ENCODE measurements at places on chromosomes 13 and 19. TPM values are rescaled to one million over a fixed set of nuclear protein-coding genes. Genes with fewer than 3 reads are reported as not detected.

Gene MEIOSIN
- not detected for total RNA-seq

Gene PGLYRP1
- total RNA-seq, result not detected

Gene PSG5
- total RNA-seq, result 27.5 TPM

Gene BRME1
- 0.46 TPM for total RNA-seq

Gene ADPRHL1
- 1.5 TPM for total RNA-seq

Gene ZNF793
- total RNA-seq, result 3.3 TPM

Gene AMER2
- not detected for total RNA-seq

GRCh38 chr19:30393046-30393445, 20.9 kb downstream of the ZNF536 start:
- DNase-seq, result no peak
- H3K4me1 ChIP-seq, result no peaks in the 10 kb centered on the region
- H3K27me3 ChIP-seq, result no peaks in the 10 kb centered on the region
- H3K4me3 ChIP-seq, result no peak overlapping the region
- H3K27ac ChIP-seq, result no peak overlapping the region

- peak within 1 kb of the TSS; percentile 98 for H3K4me3 ChIP-seq
- peaks cover 12% of the 10 kb centered on the region for H3K36me3 ChIP-seq
- peaks cover 17% of the 10 kb centered on the region for H3K4me1 ChIP-seq
- peaks cover 1% of the 10 kb centered on the region for H3K27me3 ChIP-seq
- DNase-seq, result no peak
- peak within 1 kb of the TSS; percentile 71 for H3K27ac ChIP-seq
These were observed at the start of gene MYPOP for GRCh38 chr19:45901912-45902650. TSS of gene MYPOP (minus strand) at chr19:45902613. CDS start at chr19:45901773, 840 bp downstream.

GRCh38 chr19:49557641-49558325, 22.6 kb downstream of the NOSIP start:
- H3K27ac ChIP-seq, result no peak overlapping the region
- H3K4me3 ChIP-seq, result no peak overlapping the region
- no peak for DNase-seq
- peaks cover 17% of the 10 kb centered on the region for H3K4me1 ChIP-seq
- H3K36me3 ChIP-seq, result peaks cover 18% of the 10 kb centered on the region
- H3K27me3 ChIP-seq, result peaks cover 3% of the 10 kb centered on the region

DNA sequence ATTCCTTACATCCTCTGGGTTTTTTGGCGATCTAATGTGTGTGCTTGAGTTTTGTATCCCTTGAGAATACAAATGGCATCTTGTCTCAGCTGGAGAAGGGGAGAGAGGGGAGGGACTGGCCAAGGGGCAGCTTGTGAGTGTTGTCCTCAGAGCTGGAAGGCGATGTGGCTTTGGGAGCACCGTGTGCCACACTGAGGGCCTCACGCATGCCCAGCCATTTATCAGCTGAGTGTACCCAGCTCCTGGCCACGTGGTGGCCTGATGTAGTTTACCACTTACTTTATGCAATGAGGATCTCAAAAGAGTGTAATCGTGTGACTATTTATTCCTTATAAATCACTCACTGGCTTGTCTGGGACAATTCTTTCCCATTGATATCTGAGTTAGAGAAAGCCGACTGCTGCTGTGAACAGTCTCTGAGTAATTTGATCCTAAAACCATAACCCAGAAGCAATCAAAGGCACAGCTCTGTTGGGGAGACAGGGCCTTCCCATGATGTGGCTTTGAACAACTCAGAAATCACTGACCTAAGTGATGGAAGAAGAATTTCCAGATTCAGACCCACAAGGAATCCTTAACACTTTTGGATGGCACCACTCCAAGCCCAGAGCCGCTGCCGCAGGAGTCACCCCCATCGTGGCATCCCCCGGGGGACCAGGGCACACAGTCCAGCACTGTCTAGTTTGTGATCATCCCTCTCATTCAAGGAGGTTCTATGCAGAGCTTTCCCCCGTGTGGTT, 53.9 kb upstream of the MTIF3 start:
- H3K4me3 ChIP-seq, result no peak overlapping the region
- H3K36me3 ChIP-seq, result no peaks in the 10 kb centered on the region
- H3K4me1 ChIP-seq, result no peaks in the 10 kb centered on the region
- no peak overlapping the region for H3K27ac ChIP-seq
- peaks cover 34% of the 10 kb centered on the region for H3K27me3 ChIP-seq

GRCh38 chr13:109673477-109673876, 112.9 kb downstream of the IRS2 start:
- H3K4me3 ChIP-seq, result no peak overlapping the region
- H3K27me3 ChIP-seq, result peaks cover 20% of the 10 kb centered on the region
- no peaks in the 10 kb centered on the region for H3K36me3 ChIP-seq

- no peaks in the 10 kb centered on the region for H3K36me3 ChIP-seq
- no peak overlapping the region for H3K4me3 ChIP-seq
- no peak for DNase-seq
- no peak overlapping the region for H3K27ac ChIP-seq
- H3K4me1 ChIP-seq, result peaks cover 18% of the 10 kb centered on the region
These were observed 50.2 kb upstream of the GTF3A start for GRCh38 chr13:27374126-27374613.

- peaks cover 4% of the 10 kb centered on the region for H3K27me3 ChIP-seq
- peaks cover 41% of the 10 kb centered on the region for H3K4me1 ChIP-seq
- H3K27ac ChIP-seq, result peak within 1 kb of the TSS; percentile 100
- H3K4me3 ChIP-seq, result peak within 1 kb of the TSS; percentile 95
These were observed at the start of gene TRAPPC6A for GRCh38 chr19:45177817-45178261. TSS of gene TRAPPC6A (minus strand) at chr19:45178237. CDS start at chr19:45178218, 19 bp downstream.

GRCh38 chr19:42069619-42070351, at the start of gene GRIK5:
TSS of gene GRIK5 (minus strand) at chr19:42070206. CDS start at chr19:42065770, 4,436 bp downstream.
- no peaks in the 10 kb centered on the region for H3K4me1 ChIP-seq
- H3K27me3 ChIP-seq, result peaks cover 25% of the 10 kb centered on the region
- H3K36me3 ChIP-seq, result no peaks in the 10 kb centered on the region
- H3K27ac ChIP-seq, result no peak within 1 kb of the TSS
- DNase-seq, result no peak

DNA sequence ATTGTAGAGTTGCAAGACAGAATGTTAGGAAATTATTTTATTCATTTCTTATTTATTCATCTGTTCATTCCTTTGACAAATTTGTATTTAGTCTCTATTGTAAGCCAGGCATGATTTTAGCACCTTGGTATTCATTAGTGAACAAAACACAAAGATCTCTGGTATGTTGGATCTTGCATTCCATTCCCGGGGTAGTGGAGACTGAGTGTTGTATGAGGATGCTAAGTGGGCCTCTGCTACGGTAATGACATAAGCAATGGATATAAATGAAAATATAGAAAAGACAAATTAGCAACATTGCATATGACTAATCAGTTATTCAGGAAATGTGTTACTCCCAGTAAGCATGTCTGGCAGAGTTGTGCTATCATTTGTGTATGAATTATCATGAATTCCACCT, 449.3 kb downstream of the PCDH17 start:
- no peak overlapping the region for H3K27ac ChIP-seq
- H3K36me3 ChIP-seq, result no peaks in the 10 kb centered on the region
- no peaks in the 10 kb centered on the region for H3K4me1 ChIP-seq
- H3K4me3 ChIP-seq, result no peak overlapping the region

DNA sequence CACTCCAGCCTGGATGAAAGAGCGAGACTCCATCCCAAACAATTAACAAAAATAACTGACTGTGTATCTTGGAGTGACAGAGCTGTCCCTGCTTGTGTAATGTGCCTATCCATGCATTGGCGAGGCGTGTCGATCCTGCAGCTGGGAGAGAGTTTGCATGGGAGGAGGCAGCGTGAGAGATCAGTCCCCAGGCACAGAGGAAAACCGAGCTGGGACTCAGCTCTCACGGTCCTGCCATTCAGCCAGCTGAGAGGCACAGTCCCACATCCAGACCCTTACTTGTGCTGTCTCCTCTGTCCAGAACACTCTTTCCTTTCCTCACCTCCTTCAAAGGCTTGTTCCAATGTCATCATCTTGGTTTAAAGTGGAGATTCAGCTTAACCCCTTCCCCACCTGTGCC, 11.9 kb upstream of the SULT2B1 start:
- peaks cover 19% of the 10 kb centered on the region for H3K4me1 ChIP-seq
- H3K27me3 ChIP-seq, result no peaks in the 10 kb centered on the region
- H3K4me3 ChIP-seq, result no peak overlapping the region
- no peak for DNase-seq
- H3K27ac ChIP-seq, result no peak overlapping the region

- peak overlapping the region; percentile 78 for H3K27ac ChIP-seq
- peaks cover 34% of the 10 kb centered on the region for H3K4me1 ChIP-seq
- peak overlapping the region; percentile 93 for H3K4me3 ChIP-seq
These were observed 677 bp downstream of the TGDS start for GRCh38 chr13:94595001-94595949.

- no peak overlapping the region for H3K27ac ChIP-seq
- H3K36me3 ChIP-seq, result no peaks in the 10 kb centered on the region
- H3K4me1 ChIP-seq, result no peaks in the 10 kb centered on the region
- no peak overlapping the region for H3K4me3 ChIP-seq
- H3K27me3 ChIP-seq, result no peaks in the 10 kb centered on the region
These were observed 896.5 kb downstream of the UQCRFS1 start for GRCh38 chr19:28316464-28316863.

DNA sequence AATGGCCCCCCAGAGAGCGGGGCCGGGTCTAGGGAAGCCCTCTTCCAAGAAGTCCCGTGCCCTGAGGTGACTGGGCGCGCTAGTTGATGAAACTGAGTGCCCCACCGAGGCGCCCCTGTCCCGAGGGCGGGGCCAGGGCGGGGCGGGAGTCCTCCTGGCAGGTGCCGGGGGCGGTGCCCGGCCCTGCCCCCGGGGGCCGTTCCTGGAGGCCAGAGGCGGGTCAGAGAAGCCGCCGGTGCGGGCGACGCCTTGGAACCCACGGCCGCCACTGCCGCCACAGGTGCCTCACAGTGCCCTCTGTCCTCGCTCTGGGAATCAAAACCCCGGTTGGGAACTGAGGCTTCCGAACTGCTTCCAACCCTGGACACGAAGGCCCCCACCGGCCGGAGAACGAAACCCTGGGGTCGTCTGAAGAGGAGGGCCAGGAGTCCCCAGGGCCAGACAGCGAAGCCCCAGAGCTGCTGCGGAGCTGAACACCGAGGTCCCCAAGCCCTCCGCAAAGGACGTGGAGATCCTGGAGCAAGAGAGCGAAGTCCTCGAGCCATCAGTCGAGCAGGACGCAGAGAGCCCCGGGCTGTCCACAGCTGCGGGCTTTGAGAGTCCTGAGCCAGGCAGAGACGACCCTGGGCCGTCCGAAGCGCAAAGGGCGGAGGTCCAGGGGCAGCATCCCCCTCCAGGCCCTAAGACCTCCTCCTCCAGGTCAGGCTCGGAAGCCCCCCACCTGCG, at the start of gene MISP3:
Gene MISP3 (plus strand): TSS at position 252 of the 726 bp plus-strand sequence. CDS start 524 bp downstream, outside the sequence.
- H3K4me1 ChIP-seq, result peaks cover 16% of the 10 kb centered on the region
- H3K36me3 ChIP-seq, result no peaks in the 10 kb centered on the region
- no peak for DNase-seq
- peak within 1 kb of the TSS; percentile 90 for H3K27ac ChIP-seq

- no peaks in the 10 kb centered on the region for H3K27me3 ChIP-seq
- H3K4me1 ChIP-seq, result no peaks in the 10 kb centered on the region
- H3K4me3 ChIP-seq, result no peak overlapping the region
- H3K27ac ChIP-seq, result no peak overlapping the region
- H3K36me3 ChIP-seq, result no peaks in the 10 kb centered on the region
- DNase-seq, result no peak
These were observed 253.3 kb upstream of the TSHZ3 start for GRCh38 chr19:31602548-31602947.

Measured in HFFc6 (cell line).